ENCODE measurements at places on chromosomes 6 and 20.
A peak's percentile ranks its signal among the peaks of the same experiment; 100 is the strongest.

- DNase-seq: peak; percentile 98
Observed at GRCh38 chr6:44245912-44246662, 814 bp upstream of the HSP90AB1 start.

DNA sequence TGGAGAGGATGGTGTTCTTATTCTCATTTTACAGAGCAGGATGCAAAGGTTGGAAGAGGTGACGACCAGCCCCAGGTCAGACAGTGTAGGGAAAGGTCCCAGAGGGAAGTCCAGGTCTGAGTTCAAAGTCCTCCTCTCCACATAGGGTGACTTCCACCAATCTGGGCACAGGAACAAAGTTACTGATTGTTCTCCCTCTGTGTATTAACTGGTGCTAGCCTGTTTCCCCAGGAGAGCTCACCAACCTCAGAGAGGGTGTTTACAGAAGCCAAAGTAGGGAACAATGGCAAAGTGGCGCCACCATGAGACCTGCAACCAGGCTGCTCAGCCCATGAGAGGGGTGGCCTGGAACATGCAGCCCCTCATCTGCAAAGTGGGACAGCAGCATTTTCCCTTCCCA, 16.8 kb upstream of the SIRPB1 start:
- no peak for DNase-seq

DNA sequence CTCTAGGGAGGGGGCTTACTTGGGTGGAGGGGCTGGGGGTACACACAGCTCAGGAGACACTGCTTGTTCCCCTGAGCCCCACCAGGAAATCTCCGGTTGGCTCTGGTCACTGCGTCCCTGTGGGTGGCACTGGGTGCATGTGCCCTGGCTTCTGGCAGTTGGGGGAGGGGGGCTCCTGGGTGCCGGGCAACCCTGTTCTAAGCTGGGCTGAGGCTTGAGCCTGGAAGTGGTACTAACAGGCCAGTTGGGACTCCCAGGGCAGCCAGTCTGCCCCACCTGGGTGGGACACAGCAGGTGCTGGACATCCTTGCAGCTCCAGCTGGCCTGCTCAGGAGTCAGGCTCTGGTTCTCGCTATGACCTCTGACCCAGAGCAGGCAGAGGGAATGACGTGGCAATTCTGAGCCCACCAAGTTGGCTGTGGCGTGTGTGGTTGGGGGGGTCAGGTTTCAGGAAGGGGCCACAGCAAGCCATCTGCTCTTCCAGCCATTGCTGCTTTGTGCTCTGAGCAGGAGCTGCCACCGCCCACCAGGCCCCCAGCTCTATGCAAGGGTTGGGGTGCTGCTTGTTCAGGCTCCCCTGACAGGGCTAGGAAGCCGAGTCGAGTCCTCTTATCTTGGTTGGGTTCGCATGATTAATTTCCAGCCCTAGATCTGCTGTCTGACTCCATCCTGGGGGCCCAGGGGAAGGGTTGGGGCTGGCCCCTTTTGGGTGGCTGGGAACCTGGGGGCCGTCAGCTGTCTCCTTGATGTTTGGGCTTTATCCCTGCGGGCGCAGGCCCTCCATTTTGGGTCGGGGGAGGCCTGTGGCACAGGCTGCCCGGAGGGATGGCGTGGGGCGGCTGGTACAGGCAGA, 590 bp downstream of the C20orf204 start:
- no peak for DNase-seq

GRCh38 chr6:137056121-137056880, 11.5 kb upstream of the IL20RA start:
- no peak for DNase-seq

GRCh38 chr6:93079061-93079460, 340.3 kb downstream of the EPHA7 start:
- DNase-seq: no peak

- DNase-seq: no peak
Observed at GRCh38 chr6:24822696-24823095, 24.0 kb upstream of the ARMH2 start.

DNA sequence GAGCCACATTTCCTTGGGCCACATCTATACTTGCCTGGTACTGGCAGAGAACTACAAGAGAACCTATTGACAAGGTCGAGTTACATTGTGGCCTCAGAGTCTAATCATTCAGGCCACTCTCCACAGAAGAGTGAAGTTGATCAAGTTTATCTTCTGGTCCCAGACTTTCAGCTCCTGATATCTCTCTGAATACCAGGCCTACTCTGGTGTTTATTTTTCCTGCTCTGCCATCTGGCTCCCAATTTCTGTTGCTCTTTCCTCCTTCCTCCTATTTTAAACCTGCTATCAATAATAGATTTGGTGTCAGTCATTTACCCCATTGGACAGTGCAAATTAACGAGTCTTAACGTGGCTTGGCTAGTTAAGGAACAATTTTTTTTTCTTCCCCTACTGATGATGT, 46.6 kb downstream of the SCGN start:
- no peak for DNase-seq

DNA sequence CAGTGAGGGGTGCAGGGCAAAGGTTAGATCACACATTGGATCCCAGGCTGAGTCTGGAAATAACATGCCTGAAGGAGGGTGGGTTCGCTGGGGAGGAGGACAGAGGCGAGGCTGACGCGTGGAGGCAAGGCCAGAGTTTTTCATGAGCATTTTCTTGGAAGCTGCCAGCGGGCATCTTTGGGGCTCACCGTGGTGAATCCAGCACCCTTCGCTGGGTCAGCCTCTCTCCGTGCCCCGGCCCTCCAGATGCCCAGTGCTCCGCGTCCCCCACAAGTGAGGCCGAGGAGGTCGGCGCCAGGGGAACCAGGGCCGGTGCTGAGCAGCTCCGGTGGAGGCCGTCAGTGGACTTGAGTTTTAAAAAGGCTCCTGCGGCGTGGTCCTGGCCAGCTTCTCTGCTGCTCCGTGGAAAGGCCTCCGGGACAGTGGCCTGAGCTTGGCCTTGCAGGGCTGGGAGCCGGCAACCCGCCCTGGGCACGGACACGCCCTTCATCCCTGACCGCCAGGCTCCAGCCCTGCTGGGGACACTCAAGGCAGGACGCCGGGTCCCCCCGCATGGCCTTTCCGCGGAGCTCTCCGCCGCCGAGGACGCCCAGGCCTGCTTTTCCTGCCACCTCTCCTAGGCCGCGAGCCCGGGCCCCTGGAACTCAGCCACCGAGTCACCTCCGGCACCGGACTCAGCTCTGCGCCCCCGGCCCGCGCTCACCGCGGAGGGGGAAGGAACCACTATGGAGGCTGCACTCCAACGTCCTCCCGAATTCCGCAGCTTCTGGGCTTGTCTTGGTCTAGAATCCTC, 114.3 kb downstream of the THBS2 start:
- no peak for DNase-seq

GRCh38 chr6:168372889-168373288, 53.3 kb upstream of the DACT2 start:
- no peak for DNase-seq

- no peak for DNase-seq
Observed at GRCh38 chr6:89596056-89596455, 42.5 kb downstream of the LYRM2 start.

DNA sequence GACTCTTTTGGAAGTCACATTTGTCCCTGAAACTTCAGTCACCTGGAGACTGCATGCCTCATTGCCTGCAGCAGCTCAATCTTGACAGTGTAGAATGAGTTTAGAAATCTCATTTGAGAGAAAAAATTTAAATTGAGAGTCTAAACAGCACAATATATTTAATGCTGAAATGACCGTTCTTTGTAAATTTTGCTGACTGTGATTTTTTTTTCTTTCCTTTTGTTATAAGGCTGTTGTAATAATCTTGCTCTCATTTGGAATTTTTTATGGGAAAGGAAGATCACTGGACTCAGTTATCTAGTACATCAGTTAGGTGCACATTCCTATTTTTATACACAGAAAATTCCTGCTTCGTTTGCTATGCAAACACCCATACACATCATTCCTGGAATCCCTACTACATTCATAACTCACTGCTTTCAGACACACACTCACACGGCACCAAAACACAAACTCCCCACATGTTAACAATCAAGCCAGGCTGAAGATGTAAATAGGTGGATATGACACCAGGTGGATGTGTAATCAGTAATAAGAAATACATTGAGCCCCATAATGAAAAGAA, 43.8 kb downstream of the PTCHD4 start:
- no peak for DNase-seq

DNA sequence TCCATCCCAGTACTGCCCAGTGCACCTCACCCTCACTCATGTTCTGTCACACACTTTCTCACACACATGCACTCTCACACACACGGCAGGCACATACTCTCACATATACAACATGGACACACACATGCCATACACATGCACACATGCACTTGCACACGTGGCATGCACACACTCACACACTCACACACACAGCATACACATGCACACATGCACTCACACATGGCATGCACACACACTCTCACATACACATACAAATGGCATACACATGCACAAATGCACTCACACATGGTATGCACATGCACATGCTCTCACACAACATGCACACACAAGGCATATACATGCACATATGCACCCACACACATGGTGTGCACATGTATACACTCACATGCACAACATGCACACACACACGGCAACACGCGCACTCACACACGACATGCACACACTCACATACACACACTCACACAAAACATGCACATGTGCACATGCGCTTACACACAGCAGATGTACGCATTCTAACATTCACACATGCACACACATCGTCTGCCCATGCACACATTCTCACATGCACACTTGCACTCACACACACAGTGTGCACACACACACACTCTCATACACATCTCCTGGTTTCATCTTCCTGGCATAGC, 131.7 kb upstream of the THBS2 start:
- DNase-seq: no peak

DNA sequence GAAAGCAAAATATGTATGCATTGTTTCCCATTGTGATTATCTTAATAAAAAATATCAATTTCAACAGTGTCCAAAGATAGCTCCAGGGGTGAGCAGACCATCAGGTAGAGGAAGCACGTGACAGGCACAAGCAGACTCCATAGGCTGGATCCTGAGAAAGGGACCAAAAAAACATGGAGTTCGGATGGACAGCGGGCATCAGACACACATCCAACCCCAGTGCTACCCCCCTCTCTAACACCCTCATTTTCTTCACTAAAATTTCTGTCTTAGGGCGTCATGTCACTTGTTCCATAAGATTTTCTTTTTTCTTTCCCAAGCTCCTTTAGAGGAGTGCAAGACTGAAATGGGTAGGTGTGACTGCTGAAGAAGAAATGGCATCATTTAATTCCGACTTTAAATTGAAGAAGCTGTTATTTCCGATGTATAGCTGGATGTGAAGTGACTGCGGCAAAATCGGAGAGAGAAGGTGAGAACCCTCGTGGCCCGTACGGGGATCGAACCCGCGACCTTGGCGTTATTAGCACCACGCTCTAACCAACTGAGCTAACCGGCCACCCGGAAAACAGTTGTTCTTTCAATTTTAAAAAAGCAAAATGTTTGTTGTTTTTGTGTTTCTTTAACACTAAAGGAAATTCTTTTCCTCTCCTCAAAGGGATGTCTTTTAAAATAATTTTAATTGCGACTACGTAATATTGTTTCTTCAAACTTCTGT, 10.3 kb upstream of the PRSS16 start:
- no peak for DNase-seq

- no peak for DNase-seq
Observed at GRCh38 chr6:46921059-46921458, 679 bp downstream of the ADGRF5 start.

DNA sequence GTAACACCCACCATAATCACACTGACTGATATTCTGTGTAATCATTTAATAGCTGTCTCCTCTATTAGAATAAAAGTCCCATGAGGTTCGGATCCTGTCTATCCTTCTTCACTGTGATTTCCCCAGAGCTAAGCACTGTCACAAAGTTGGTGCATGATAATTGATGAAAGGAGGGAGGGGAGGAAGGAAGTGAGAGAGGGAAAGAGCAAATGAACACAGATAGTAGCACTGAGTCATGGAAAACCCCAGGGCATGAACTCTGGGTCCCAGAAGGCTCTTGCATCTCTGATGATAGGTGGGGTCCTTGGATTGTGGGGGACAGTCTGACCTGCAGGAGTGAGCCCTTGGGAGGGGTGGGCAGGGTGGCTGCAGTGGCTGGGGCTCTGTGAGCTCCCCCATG, 294.1 kb downstream of the LRFN2 start:
- no peak for DNase-seq

DNA sequence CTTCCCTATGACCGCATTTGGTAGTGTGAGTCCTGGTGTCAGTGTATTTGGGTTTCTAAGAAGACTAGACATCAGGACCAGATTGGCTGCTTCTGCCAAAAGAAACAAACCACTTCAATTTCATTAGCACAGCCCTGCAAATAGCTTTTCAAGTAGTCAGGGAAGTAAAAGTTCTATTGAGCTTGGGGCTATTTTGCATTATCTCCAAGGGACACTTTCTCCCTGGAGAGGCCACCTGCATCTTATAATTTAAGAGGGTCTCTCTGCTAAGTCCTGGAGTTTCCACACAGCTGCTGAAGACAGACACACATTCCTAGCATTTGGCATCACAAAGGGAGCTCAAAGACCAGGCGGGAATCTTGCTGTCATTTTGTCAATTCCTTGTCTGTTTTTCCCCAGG, 141.2 kb downstream of the BMP2 start:
- no peak for DNase-seq

- DNase-seq: no peak
Observed at GRCh38 chr6:19664878-19665612, 172.1 kb upstream of the ID4 start.

GRCh38 chr20:62791301-62792181, 4.7 kb upstream of the MRGBP start:
- DNase-seq: peak; percentile 92

DNA sequence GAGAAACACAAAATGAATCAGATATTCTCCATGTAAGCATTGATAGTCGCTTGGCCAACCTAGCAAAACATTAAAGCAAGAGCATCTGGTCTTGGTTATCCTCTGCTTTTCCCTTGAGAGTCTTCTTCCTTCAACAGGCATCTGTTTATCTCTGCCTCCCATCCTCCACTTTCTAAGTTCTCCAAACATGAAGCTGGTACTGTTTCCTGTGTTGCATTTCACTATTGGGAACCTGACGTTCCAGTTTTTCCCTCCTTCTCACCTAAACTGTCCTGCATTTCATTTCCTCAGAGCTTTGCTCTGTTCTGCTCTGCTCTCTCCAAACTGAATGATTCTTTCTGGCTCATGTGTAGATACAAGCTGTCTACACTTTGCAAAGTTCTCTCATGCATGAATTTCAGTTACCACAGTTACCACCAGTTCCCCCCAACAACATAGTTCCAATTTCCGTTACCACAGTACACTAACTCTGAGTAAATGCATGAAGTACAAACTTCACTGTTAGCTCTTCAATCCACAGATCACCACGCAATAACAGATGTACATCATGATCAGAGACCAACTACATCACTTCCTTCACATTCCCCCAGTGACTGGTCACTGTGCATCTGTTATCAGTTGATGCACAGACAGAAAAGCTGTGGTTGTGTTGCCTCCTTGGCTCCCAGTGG, 86.7 kb upstream of the F13A1 start:
- no peak for DNase-seq

DNA sequence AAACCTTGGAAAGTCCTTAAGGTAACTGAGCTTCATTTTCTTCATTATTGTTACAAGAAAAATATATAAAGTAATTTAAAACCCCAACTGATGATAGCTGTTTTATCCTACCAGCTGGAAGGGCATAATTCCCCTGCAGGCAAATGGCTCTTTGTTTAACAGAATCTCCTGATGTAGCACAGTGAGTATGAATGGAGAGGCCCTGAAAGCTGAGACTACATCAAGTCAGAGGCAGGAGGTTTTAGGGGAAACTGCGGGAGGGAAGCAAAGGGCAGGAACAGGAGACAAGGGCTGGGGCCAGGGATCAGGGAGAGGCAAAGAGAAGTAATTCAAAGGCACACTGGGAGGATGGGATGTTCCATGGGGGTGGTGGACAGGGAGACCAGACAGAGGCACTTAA, 119.0 kb upstream of the LRFN2 start:
- no peak for DNase-seq

- DNase-seq: no peak
Observed at GRCh38 chr6:346386-347030, 45.0 kb upstream of the IRF4 start.

Measured in WERI-Rb-1 (cell line).